ENCODE measurements at places on chromosomes 5 and 9.

DNA sequence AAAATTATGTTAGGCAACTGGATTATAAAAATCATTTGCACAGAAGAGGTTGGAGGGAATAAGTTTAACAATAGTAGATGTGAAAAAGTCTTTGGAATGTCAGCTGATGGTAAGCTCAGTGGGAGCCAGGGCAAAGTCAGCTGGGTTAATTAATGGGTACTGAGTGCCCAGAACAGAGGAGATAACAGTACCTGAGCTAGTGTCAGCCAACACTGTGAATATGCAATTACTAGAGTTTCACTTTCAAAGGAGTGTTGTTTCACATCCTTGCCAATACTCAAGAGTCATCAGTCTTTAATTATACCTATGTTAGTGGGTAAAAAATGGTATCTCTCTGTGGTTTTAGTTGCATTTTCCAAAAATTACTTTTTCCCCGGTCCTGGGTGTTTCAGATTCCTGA is 135.1 kb downstream of the KIF4B start:
- DNase-seq: no peak

DNA sequence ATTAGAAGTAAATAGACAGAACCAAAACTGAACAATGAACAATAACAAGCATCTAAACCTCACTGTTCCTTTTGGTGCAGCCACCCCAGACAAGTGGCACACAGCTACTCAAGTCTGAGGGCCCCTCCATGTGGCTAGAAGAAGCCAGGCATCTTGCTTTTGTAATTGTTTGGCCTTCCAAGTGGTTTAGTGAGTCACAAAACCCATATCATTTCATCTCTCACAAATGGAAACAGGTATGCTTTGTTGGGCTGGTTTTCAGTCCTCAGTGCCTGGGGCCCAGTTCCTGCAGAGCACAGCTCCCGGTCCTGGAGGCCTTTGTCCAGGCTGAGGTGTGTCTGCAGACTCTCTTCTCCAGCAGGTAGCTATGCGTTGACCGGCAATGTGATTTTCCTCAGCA is 16.7 kb downstream of the PRLR start:
- no peak for DNase-seq

DNA sequence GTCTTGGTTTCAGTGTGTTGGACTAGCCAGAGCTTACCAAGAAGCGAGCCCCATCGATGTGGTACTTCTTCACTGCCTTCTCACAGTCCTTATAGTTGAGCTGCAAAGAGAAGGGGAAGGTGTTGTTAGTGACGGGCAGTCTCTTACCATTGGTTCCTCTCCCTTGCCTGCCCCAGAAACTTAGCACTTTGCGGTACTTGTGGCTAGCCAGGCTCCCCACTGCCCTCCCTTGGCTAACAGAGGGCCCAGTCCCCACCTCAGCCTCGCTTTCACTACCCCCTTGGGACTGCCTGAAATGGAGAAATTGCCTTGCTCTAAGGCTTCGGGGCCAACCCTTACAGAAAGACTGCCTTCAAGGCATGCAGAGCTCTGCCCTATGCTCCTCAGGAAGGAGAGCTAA is 4.3 kb downstream of the LCP2 start:
- no peak for DNase-seq

DNA sequence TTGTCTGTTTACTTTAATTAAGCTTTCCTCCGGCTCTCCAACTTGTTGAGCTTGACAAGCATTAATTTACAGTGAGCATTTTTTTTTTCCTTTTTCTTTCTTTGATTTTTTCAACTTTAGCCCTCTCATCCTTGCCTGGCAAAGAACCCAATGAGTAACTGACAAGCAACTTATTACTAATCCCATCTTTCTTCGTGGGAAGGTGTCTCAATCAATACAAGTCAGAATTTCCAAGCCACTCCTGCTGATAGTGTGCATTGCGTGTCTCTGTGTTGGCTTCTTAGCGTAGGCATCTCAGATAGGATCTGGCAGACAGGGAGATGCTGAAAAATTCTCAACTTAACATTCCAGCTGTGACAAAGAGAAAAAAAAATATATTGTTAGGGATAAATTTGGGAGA is 527.7 kb upstream of the WWC1 start:
- DNase-seq: no peak

DNA sequence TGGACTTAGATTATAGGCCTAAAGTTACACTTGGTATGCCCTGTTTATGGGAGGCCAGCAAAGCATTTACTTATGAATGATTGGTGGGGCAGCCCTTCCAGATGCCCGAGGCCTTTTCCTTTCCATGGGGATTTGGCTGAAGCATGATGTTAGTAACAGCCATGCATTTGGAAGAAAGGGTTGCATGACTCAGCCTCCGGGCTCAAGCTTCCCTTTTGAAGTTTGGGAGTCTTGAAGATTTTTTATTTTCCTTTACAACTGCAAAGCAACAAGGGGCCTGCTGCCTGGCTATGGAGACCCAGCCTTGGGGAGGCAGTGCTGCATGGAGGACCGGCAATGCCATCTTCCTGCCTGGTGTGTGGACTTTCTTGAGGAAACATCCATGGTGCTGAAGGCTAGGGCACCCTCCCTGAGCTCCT is 244.7 kb downstream of the ICE1 start:
- no peak for DNase-seq
